Posterior vena cava (tissue), 2 donors: ENCODE measurements at places on chromosomes 12 and 14. TPM values are rescaled to one million over a fixed set of nuclear protein-coding genes. Genes with fewer than 3 reads are reported as not detected.

The NPAS3 gene
- 2.6 TPM for total RNA-seq

The AP1G2 gene
- 31.5 TPM for total RNA-seq

The FAM222A gene
- total RNA-seq, result 0.62 TPM

The DDX47 gene
- 43.1 TPM for total RNA-seq

The KLRF2 gene
- not detected for total RNA-seq

The OR4E1 gene
- not detected for total RNA-seq

The TMEM132D gene
- total RNA-seq, result not detected

The HSPB8 gene
- 181 TPM for total RNA-seq

The ZCRB1 gene
- total RNA-seq, result 45.8 TPM

The C1QL4 gene
- total RNA-seq, result not detected

- no peak for DNase-seq
Observed at GRCh38 chr12:116878567-116879508, 2.4 kb downstream of the HRK start.

GRCh38 chr14:69763761-69764510, 3.0 kb upstream of the SRSF5 start:
- DNase-seq, result no peak

DNA sequence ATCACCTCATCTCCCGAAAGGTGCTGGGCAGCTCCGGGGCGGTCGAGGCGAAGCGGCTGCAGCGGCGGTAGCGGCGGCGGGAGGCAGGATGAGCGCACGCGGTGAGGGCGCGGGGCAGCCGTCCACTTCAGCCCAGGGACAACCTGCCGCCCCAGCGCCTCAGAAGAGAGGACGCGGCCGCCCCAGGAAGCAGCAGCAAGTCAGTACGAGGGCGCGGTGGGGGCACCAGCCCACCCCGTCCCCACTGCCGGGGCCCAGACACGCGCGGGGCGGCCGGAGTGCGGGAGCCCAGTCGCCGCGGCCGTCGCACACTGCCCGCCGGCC, 862 bp downstream of the HMGA2 start:
- DNase-seq, result no peak

GRCh38 chr14:54565785-54566409, 1.0 kb upstream of the SAMD4A start:
- peak; percentile 98 for DNase-seq

GRCh38 chr14:28773176-28773575, 6.6 kb downstream of the FOXG1 start:
- DNase-seq, result no peak

- DNase-seq, result no peak
Observed at GRCh38 chr14:63499701-63500250, 43.4 kb downstream of the PPP2R5E start.

DNA sequence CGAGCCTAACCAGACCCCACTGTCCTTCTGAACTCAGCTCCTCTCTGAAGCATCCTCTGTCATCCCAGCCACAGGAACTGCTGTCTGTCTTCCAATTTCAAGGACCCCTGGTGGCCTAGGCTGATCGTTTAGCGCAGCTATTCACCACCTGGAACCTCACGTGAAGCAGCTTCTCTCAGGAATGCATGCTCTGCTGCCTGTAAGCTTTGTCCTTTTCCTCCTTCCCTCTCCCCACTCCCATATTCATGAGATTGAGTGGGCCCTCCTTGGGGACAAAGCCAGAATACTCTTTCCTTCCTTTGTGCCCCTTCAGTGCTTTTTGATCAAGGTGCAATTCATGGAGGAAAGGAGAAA, 17.2 kb downstream of the DPF3 start:
- no peak for DNase-seq

DNA sequence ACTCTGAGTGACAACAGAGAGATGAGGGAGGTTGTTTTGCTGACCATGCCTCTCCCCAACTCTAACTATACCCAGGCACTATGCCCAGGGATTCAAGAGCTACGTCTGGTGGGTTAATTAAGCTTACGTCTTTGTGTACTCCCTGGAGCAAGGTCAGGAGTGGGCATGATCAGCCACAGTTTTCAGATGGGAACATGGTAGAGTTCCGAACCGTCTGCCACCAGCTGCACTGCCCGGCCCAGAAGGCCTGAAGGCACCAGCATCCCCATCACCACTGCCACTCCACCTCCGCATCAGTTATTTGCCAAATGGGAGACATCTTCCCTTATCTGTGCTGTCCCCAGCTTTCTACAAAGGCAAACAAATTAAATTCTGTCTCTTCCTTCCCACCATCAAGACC, 11.1 kb upstream of the GPX2 start:
- DNase-seq, result peak; percentile 26

GRCh38 chr12:43480591-43480990, 71.4 kb downstream of the ADAMTS20 start:
- no peak for DNase-seq

DNA sequence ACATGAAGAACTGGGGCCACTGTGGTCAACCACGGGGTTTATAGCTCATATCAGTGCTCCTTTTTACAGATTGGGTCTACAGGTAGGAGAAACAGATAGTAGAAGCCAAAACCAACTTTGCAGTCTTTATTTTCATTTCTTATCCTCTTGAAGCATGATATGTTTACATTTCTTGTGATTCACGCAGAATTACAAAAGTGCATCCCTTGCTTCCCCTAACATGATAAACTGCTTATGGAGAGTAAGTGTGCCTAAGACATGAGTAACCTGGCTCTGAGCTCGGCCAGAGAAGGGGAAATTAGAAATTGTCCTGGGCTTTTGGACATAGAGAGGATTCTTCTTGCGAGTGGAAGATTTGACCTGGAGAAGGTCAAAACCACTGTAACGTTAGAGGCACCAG, 18.4 kb downstream of the PWP1 start:
- no peak for DNase-seq

DNA sequence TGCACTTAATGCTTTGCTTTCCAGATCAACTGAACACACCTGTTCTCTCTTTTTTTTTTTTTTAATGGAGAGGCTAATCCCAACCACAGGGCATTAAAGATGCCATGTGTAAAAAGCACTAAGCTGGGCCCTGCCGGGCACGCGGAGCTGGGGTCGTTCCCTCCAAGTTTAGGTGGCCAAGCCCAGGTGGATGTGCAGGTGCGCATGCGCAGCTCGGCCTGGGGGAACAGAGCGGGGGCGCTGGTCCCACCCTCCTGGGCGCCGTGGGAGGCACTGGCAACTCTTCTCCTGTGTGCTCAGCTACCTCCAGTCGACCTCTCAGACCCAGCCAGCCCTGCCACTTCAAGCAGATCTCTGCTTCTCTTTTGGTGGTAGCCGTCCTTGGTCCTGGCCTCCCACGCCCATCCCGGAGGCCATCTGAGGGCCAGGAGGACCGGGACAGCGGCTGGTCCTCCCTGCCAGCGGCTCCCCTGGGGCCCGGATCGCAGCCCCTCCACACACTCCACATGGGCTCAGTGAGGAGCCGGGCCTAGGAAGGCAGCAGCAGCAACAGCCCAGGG, 679.3 kb downstream of the BCL11B start:
- no peak for DNase-seq

- DNase-seq, result no peak
Observed at GRCh38 chr12:54683398-54683797, 35.2 kb upstream of the DCD start.

GRCh38 chr14:68979722-68980451, 785 bp upstream of the ACTN1 start:
- DNase-seq, result peak; percentile 90

DNA sequence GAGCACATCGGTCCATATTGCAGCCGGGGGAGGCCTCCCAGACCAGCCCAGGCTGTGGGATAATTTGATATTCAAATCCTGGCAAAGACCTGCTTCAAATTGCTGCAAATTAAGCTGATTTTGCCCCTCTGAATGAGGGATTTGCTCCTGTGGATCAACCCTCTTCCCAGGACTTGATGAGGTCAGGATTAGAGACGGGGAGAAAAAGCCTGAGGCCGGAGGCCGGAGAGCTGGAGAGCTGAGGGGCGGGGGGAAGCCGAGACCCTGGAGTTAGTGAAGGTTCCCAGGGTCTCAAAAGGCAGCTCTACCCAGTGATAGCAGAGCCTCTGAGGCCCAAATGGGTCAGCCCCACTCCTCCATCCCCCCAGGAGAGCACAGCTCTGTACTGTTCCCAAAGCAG, 17.5 kb upstream of the VSX2 start:
- no peak for DNase-seq

DNA sequence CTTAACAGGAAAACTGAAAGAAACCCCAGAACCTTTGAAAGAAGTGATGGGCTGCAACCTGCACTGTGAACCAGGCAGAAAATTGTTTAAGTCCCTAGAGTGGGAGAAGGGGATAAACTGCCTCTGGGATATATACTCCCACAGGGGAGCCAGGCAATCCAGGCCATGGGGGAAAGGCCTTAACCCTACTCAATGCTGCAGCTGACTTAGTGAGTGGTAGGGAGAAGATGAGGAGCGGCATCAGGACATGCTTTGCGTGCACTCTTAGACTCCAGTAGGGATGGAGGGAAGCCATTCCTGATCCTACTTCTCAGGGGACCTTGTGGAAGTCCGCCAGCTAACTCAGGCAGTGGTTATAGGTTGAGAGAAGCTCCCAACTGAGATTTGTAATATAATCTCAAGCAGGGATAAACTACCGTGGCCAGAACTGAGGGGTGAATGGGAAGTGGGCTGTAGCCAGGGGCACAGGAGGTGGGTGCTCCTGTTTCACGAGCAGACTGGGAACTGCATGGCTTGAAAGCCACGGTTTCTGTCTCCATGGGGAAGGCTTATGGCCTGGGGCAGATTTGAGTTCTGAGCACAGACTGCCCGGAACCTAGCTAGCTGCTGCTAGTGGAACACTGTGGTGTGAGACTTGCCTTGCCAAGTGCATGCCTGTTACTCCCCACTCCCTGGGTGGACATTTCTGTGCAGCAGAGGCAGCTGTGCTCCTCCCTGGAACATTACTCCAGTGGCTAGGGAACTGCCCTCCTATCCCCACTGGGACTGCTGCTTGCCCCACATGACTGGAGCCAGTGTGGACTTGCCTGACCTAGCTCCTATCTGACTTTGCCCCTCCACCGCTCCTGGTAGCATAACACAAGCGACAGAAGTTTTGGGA, 119.2 kb upstream of the SCAF11 start:
- DNase-seq, result no peak

GRCh38 chr12:129771238-129771637, 132.6 kb downstream of the TMEM132D start:
- no peak for DNase-seq

- DNase-seq, result no peak
Observed at GRCh38 chr12:121921066-121921465, 2.7 kb downstream of the CFAP251 start.

- DNase-seq, result no peak
Observed at GRCh38 chr12:95218150-95219133, 835 bp downstream of the VEZT start.

DNA sequence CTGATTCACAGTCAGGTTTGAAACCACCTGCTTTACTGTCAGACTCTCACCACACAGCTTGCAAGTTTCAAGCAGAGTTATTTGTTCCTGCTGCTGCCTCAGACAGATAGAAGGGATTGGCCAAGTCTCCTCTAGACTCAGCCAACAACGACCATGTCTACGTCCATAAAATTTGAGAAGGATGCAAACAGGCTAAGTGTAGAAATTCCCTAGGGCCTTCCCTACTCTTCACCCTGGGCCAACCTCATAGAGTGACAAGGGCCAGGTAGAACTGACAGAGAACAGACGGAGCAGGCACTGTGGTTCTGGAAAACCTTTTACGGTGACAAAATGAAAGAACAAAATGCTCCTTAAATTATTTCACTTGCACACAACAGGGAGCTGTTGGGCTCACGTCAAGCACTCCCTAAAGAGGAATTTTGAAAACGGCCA, 39.5 kb downstream of the CLIP1 start:
- DNase-seq, result no peak

- no peak for DNase-seq
Observed at GRCh38 chr12:114746297-114747011, 62.5 kb upstream of the TBX3 start.

DNA sequence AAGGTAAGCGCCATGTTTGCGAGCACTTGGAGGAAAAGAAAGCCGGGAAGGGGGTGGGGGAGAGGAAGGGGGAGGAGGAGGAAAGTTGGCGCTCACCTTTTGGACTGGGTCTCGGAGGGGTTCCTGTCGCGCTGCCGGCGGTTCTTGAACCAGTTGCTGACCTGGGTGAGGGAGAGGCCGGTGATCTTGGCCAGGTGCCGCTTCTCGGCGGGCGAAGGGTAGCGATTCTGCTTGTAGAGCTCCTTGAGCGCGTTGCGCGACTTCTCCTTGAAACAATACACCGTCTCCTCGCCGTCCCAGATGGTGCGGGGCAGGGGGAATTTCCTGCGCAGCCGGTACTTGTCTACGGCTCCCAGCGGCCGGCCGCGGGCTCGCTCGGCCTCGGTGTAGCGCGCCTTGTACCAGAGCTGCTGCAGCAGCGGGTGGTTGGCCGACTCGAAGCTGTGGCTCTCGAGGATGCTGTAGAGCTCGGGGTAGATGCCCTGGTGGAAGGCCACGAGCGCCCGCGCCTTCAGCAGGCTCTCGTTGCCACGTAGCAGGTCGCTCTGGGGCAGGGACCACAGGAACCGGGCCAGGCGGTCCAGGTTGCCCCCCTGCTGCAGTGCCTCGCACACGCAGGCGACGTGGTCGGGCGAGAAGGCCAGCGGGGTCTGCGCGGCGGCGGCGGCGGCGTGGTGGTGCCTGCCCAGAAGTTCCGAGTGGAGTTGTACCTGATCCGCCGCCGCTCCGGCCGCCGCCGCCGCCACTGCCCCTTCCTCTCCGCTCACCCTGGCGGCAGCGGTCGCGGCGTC, 840 bp downstream of the SIX4 start:
- peak; percentile 86 for DNase-seq

DNA sequence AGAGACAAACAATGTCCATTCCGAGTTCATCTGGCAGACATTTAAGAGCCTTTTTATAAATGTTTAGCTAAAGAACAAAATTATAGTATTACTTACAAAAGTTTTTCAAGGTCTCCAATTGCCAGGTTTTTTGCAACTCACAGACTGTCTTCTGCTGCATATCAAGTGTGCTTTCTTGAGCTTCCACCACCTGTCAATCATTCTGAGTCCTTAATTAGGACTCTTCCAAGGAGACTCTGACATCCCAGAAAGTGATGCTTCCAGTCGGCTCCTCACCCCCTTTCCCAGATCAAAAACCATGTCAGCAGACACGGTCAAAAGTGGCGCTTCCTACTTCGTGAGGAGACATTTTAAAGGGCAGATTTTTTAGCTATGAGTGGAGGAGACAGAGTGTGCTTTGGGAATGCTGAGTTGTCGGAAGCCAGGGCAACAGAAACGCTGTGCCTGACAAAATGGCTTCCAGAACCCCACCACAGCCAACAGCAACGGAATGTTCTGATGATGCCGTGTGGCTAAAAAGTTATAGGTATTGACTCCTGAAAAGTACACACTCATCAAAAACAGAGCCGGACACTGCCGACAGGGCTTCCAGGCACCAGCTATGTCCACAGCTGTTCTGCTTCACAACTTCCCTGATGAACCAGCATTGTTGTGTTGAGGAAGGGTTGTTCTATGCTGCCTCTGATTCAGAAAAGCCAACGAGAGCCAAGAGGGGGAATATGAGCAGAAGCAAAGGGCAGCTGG, 116.1 kb upstream of the SLC35F4 start:
- no peak for DNase-seq

GRCh38 chr14:50067723-50068495, 48.5 kb downstream of the VCPKMT start:
- no peak for DNase-seq

- no peak for DNase-seq
Observed at GRCh38 chr12:46438719-46439319, 66.2 kb upstream of the SLC38A2 start.
